ENCODE measurements at places on chromosomes 3 and 15.

DNA sequence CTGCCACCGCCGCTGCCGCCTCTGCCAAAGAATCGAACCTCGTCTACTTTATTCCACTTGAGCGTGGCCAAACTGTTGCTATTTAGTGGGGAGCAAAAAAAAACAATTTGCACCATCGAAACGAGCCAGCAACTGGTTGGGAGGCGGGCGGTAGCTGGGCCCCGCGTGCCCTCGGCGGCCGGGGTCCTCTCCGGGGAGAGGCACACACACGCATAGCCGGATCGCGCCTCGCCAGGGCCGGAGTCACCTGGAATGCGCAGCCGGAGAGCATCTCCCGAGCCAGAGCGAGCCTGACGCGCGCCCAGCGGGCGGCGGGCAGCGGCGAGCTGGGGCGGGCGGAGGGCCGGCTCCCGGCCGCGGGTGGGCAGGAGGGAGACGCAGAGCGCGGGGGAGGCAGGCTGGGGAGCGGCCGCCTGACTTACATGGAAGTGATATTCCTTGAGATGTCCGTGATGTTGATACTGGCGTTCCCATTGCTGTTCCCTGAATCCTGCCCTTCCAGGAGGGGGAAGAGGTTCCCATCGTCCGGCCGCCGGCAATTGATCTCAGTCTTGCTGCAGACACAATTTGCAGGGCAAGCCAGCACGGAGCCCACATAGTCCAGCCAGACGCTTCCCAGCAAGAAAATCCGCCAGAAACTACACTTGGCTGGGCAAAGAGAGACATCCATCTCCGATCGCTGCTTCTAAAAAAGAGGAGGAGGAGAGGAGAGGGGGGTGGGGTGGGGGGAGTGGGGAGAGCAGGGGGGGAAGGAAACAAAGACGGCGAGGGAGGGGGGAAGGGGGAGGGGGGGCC is 858 bp downstream of the NTRK3 start:
- DNase-seq = no peak

DNA sequence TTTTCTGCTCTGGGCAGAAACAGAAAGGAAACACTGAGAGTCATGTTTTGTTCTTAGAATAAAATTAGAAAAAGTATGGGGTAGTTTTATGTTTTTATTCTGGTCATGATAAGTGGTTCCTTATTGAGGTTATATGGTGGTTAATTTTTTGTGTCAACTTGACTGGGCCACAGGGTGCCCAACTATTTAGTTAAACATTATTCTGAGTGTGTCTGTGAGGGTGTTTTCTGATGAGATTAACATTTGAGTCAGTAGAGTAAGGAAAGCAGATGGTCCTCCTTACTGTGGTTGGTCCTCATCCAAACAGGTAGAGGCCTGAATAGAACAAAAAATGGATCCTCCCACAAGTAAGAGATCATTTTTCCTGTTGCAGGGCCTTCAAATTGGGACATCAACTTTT is 98.9 kb downstream of the C3orf38 start:
- DNase-seq = no peak

DNA sequence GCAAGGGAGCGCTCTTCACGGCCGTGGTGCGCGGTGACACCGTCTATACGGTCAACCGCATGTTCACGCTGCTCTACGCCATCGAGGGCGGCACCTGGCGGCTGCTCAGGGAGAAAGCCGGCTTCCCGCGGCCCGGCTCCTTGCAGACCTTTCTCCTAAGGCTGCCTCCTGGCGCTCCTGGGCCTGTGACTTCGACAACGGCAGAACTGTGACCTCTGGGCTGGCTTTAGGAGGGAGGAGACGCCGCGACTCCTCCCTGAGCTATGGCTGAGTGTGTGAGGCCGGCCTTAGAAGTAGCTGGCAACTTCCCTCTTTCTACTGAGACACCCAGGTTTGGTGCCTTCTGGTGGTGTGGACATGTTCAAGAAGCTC is 1.4 kb downstream of the KBTBD13 start:
- DNase-seq = peak; percentile 52

- no peak for DNase-seq
These were observed 120.2 kb downstream of the NEDD4 start for GRCh38 chr15:55873024-55873720.

GRCh38 chr3:144264350-144264749 is 292.7 kb downstream of the DIPK2A start:
- no peak for DNase-seq

DNA sequence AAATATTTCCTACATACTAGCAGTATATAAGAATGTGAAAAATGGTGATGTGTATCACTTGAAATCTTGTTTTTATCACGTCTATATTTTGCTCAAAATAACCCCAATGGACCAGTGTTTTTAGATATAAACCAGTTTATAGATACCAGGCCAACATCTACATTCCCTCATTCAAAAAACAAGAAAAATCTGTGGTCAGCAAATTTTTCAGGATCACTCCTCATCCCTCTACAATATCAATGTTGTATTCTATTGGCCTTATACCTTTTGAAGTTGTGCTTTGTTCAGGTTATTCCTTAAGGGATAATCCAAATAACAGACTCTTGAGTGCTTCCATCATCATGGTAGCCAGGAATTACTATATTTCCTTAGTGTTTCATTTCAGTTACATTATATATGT is 332.9 kb upstream of the ARRDC4 start:
- DNase-seq = no peak

DNA sequence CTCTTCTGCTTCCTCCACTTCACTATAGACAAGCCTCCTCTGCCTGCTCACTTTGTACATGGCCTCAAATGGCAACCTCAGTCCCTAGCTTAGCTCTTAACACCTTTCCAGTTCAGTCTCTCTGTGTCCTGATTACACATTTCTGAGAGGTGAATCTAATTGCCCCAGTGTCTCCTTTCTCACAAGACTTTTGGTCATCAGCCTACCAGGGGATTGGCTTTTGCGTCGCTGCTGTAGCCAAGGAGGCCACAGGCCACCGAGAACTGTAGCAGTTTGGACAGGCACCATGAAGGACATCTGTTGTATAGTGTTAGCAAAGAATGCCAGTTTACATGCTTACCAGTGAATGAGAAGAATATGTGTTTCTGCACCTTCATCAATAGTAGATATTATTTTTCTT is 8.5 kb downstream of the IREB2 start:
- DNase-seq = no peak

GRCh38 chr15:35624881-35625280 is 78.9 kb upstream of the DPH6 start:
- no peak for DNase-seq

DNA sequence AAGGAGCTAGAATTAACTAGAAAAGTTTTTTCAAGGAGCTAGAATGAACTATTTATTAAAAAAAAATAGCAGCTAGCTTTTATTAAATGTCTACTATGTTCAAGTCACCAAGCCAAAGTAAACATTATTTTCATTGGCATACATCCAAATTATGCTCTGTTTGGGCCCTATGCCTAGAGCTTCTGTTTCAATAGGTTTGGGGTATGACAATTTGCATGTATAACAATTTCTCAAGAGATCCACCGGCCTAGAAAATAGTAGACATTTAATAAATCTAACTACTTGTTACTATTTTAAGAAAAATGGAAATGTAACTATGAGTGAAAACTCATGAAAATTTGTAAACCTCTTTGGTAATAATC is 8.0 kb downstream of the GABRR3 start:
- DNase-seq = no peak

DNA sequence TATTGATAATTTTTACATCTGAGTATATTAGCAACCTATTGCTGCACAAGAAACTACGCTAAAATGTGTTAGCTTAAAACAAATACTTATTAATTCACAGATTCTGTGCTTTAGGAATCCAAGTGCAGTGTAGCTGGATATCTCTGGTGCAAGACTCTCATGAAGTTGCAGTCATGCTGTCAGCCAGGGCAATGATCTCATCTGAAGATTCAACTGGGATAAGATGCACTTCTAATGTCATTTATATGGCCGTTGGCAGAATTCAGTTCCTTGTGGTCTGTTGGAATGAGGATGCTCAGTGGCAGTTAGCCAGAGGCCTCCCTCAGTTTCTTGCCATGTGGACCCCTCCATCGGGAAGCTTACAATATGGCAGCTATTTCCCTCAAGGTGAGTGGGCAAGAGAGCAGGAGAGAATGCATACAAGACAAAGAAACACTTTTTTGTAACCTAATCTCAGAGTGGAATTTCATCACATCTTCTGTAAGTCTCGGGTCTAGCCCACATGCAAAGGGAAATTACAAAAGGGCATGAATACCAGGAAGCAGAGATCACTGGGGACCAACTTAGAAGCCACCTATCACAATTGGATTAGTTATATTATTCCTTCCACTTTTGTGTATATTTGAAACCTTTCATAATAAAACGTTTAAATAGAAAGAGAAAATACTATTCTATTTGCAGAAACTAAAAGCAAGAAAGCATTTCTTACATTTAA is 61.6 kb downstream of the DPH6 start:
- DNase-seq = no peak

- no peak for DNase-seq
These were observed 21.0 kb downstream of the THSD4 start for GRCh38 chr15:71136159-71136783.
